Activated CD8-positive, alpha-beta memory T cell treated with anti-CD3 and anti-CD28 coated beads, Interleukin-2, amount 50 U/mL, for 48 hours (primary cell): ENCODE measurements at places on chromosomes 1 and 21.

- no peak for DNase-seq
Observed at GRCh38 chr1:201560328-201561194, 21.6 kb downstream of the NAV1 start.

DNA sequence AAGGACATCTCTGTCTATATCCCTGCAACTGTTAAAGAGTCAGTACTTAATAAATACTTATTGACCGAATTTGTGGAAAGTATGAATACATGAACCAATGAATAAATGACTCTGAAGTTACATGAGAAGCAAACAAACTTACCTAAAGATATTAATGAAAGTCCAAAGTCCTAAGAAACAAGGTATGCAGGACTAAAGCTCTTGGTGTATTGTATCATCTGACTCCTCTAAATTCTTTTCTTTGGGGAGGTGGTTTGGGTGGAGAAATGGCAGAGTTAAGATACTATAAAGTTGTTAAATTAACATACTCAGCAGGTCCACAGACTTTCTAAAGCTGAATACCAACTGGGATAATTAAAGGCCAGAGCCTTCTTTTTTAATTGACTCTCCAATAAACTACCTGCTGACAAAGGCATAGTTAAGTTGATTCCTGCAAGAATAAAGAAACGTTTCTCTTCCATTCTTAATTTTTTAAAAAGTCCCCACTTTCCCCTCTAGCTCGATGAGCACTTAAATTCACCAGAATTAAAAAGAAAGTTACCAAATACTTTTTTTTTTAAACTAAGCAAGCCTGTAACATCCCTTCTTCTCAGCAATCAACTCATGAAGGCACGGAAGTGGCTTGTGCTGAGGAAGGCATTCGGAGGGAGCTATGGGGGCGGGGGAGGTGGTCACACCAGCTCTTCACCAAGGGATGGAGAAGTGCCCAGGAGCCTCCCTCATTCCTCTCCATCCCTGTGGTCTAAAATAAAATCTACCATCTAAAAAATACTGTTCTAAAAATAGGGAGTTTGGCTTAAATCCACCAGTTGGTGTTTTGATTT lies 61.1 kb downstream of the GADD45A start:
- DNase-seq, result no peak

GRCh38 chr1:37158113-37158749 lies 123.9 kb upstream of the GRIK3 start:
- no peak for DNase-seq

DNA sequence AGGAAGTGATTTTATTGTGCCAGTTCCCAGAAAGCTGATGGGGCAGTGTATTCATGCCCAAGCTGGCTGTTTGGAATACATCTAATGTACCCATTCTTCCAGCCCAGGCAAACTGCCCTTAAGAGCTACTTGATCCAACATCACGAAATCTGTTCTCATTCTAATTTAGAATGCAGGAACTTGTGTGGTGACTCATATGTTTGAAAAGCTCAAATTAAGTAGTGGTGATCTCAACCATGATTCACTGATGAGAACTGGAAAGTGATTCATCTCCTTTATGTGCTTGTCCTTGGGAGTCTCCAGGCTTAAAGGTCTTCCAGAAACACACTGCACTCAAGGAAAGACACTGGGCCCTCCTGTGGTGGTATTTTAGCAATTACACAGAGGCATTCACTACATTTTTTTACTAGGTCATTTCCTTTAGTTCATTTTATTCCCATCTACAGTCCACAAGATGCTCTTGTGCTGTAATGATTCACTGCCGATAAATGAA lies 65.4 kb downstream of the RPE65 start:
- DNase-seq, result no peak

- no peak for DNase-seq
Observed at GRCh38 chr1:30418939-30419720, 304.3 kb downstream of the MATN1 start.

DNA sequence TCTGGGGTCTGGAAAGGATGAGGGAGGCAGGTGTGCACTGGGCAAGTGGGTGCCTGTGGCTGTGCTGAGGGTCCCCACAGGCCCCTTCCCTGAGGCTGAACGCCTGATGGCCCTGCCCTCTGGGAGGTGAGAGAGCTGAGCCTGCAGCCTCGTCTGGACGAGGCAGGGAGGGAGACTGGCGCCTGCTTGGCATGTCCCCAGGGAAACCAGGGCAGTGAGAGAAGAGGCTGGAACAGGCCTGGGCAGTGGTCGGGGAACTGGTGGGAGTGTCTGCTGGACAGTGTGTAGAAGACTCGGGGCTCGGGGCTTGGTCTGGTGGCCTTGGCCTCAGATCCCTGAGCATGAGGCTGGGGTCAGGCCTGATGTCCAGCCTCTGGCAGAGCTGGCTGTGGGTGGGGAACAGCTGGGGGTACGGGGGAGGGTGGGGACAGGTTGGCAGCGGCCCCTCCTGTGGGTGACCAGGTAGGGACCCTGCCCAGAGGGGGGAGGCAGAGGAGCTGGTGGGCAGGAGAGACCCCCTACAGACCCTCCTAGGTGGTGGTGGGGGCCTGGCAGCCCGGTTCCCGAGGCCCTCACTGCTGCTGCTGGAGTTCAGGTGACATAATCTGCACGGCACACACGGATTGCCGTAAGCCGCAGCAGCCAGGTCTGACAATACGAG lies 30.8 kb upstream of the PLCH2 start:
- DNase-seq, result no peak

DNA sequence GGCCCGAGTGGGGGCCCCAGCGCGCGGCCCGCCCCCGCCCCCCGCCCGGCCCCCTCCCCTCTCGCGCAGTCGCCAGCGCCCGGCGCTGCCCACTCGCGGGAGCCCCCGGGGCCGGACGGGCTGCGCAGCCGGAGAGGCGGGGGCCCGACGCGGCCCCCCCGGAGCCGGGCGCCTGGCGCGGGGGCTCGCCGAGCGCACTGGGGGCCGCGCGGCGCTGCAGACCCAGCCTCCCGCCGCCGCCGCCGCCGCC lies 146 bp upstream of the ZNF362 start:
- no peak for DNase-seq

GRCh38 chr1:55010887-55011217 lies 12.1 kb downstream of the BSND start:
- DNase-seq, result no peak

- DNase-seq, result no peak
Observed at GRCh38 chr1:55362558-55362957, 147.4 kb upstream of the USP24 start.

- DNase-seq, result no peak
Observed at GRCh38 chr1:32702599-32703478, at the start of gene SYNC. TSS of gene SYNC (minus strand) at chr1:32702770. CDS start at chr1:32702660, 110 bp downstream.

- no peak for DNase-seq
Observed at GRCh38 chr21:33733601-33734000, 91.3 kb downstream of the ITSN1 start.

- DNase-seq, result no peak
Observed at GRCh38 chr1:160131803-160132565, 16.4 kb downstream of the ATP1A2 start.

DNA sequence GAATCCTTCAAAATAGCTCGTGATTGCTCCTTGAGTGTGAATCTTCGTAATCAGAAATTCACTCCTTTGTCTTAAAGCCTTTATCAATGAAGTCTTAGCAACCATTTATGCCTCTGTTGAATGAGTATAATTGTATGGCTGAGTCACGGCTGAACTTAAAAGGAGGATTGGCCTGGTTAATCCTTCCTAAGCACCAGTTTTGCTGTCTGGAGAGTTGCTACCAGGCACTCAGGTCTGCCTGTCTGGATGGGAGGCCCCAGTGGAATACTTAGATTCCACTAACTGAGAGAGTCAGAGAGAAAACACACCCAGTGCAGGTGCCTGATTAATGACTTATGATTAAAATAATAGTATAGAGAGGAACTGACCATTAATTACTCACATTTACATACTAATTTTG lies 7.6 kb upstream of the HHAT start:
- DNase-seq, result no peak

DNA sequence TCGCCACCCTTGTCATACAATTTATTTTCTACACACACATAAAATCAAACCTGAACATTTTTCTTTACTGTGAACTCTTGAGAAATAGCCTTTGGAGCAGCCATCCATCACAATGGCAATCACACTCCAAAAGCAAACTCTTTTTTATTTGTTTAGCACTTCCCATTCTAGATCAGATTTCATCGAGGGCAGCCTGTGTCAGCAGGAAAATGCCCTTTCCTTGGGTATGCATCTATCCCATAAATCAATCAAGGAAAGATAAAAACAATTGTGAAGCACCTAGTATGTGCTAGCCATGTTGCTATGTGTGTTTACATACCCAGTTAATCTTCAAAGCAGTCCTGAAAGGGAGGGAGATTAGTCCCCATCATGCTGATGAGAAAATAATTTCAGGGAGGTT lies 484.1 kb upstream of the USP24 start:
- DNase-seq, result no peak

GRCh38 chr1:31815752-31816500 lies at the start of gene SPOCD1:
TSS of gene SPOCD1 (minus strand) at chr1:31816022. CDS start at chr1:31815333, 689 bp downstream.
- DNase-seq, result peak; percentile 95

DNA sequence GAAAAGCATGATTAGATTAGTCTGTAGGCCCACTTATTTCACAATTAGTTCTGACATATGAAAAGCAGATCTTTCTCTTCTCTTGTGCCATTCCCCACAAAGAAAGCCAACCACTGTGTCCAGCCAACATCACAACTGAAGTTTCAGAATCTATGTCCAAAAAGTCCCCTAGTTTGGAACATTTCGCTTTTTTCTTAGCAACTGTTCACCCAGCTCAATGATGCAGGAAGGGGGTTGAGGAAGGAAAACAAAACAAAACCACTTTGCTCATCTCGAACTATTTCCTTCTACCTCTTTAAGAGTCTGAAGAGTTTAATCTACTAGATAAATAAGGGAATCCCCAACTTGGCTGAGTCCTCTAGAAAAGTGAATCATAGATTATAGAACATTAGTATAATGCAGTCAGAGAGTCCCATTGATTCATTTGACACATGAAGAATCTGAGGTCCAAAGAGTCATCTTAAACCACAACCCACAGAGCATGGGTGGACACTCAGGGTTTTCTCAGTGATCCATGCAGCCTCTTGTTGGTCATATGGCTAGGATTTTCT lies 159.3 kb upstream of the SGIP1 start:
- DNase-seq, result no peak

DNA sequence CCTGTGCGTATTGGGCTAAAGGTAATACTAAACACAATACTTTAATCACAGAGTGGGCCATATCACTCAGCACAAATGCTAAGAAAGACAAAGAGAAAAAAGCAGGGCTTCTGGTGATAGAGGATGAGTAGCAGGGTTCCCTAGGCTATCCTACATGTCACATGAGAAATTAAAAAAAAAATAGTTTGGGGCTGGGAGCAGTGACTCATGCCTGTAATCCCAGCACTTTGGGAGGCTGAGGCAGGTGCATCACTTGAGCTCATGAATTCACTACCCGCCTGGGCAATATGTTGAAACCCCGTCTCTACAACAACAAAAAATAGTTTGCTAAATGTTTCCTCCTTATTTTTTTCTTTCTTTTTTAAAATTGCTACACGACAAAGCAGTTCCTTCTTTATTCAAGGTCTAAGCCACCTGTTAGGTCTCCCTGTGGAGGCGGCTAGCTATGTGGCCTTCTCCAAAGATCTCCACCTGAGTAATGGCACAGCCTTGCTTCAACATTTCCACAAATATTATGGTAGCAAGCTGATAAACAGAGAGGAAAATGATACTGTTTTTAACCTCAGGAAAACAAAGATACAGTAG lies 1.5 kb downstream of the ENSA start:
- DNase-seq, result no peak

DNA sequence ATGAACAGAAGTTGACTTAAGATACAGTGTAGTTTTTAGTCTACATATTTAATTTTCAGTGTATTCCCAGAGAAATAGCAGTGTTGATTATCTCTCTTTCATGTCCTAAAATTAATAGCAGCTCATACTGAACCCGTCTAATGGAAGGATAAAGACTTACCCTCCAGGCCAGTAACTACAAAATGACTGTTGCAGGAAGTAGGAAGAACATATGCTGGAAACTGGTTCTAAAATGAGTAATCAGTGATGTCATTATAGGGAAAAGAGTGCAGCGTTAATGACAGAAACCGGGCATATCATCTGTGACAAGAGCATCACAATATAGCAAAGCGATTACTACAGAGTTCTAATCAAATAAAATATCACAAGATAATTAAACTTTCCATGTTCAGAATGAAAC lies 385.5 kb downstream of the SMYD3 start:
- DNase-seq, result no peak

GRCh38 chr1:28457678-28458077 lies 48.2 kb upstream of the RCC1 start:
- no peak for DNase-seq

- no peak for DNase-seq
Observed at GRCh38 chr1:111417755-111418154, 9.8 kb downstream of the OVGP1 start.

GRCh38 chr1:74799119-74799657 lies 66.2 kb downstream of the TYW3 start:
- DNase-seq, result no peak

- no peak for DNase-seq
Observed at GRCh38 chr1:211198880-211199279, 60.3 kb upstream of the RCOR3 start.

GRCh38 chr1:71908303-71908702 lies 374.0 kb downstream of the NEGR1 start:
- no peak for DNase-seq

GRCh38 chr21:28688381-28688780 lies 304.3 kb downstream of the LTN1 start:
- DNase-seq, result no peak

DNA sequence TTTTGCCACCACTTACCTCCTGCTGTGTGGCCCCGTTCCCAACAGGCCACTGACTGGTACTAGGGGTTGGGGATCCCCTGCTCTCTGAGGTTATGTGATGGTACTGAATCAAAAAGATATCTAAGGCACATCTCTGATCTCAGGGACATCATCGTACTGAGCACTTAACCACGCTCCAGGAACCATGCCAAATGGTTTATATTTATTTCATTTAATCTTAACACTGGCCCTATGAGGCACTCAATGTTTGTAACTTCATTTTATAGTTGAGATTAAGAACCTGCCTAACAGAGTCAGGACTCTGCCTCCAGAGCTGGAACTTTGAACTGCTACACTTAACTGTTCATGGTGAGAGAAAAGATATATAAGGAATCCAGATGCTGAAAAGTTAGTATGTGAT lies 98.0 kb upstream of the HP1BP3 start:
- no peak for DNase-seq

GRCh38 chr1:111332190-111332589 lies 41.5 kb downstream of the CHIA start:
- DNase-seq, result no peak

DNA sequence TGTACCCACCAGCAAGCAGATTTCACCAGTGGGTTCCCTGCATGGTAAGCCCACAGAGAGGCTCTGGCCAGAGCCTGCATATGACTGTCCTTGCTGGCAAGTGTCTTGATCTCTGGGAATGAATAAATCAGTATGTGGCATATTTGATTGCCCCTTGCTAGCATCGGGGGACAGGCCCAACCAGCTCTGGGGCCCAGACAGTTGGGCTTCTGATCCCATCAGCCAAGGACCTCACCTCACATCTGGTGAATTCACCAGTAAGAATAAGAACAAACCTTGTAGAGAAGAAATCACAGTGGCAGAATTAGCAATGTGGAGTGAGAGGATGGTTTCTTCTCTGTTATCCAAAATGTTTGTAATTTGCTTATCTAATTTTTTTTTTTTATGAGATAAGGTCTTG lies 15.9 kb downstream of the SLC1A7 start:
- DNase-seq, result no peak

GRCh38 chr1:84021822-84022221 lies 22.9 kb upstream of the TTLL7 start:
- no peak for DNase-seq

- DNase-seq, result no peak
Observed at GRCh38 chr1:29315876-29316275, 79.6 kb downstream of the PTPRU start.

GRCh38 chr1:221886743-221887414 lies 145.0 kb upstream of the DUSP10 start:
- DNase-seq, result no peak
